ENCODE measurements at places on chromosomes 2 and 18.

DNA sequence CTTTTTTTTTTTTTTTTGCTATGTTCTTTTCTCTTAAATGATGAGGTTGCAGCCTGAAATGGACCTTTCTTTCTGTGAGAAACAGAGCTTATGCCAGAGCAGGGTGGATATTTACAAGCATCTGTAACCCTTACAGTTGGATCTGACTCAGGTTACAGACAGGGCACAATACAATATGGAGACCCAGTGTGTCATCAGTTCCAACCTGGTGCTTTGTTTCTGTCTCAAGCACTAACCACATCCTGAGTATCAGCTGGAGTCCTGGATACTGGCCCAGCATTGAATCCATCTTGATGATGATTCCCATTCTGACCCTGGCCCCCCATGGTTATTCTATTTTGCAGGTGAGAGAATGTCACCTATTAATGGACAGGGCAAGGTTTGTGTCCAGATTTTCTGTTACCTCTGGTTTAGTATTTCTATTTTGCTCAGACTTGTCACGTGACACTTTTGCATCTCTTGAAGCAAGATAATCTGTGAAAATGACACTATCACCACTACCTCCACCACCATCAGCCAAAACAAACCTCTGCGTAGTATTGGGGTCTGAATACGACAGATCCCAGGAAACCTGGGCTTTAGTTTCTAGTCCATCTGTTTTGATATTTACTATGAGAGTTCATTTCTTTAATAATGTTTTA lies 174.0 kb downstream of the CCDC85A start:
- no peak for DNase-seq

DNA sequence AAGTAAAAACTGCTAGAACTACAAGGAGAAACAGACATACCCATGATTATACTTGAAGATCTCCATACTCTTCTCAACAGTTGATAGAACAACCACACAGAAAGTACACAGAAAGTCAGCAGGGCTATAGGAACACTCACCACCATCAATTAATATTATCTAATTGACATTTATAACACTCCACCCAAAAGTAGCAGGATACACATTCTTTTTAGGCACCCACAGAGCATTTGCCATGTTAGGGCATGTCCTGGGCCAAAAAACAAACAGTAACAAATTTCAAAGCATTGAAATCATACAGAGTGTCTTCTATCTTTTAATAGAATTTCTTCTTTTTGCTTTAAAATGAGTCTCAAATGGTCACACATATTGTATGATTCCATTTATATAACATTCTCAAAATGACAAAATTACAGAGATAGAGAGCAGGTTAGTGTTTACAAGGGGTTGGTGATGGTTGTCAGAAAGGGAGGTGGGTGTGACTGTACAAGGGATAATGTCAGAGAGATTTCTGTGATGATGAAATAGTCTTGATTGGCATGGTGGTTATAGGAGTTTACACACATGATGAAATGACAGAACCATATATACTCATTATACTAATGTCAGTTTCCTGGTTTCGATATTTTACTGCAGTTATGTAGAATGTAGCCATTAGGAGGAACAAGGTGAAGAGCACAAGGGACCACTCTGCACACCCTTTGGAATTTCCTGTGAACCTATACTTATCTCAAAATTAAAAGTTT lies 82.8 kb downstream of the NCK2 start:
- DNase-seq, result no peak

DNA sequence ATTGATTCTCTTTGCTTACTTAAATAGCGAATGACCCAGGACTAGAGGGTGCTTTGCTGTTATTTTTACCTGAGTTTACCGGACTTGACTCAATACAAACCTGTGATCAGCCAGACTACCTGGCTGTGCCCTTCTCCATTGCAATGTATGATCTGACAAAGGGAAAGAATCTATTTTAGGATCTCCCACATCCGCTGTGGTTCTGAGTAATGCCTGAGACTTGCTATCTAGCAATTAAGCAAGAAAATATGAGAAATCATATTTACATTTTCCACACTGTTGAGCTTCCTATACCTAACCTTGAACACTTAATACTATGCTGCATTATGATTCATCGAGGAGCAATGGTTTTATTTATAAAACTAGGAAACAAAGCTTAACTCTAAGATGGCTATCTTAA lies 215.2 kb downstream of the RAD51AP2 start:
- no peak for DNase-seq

DNA sequence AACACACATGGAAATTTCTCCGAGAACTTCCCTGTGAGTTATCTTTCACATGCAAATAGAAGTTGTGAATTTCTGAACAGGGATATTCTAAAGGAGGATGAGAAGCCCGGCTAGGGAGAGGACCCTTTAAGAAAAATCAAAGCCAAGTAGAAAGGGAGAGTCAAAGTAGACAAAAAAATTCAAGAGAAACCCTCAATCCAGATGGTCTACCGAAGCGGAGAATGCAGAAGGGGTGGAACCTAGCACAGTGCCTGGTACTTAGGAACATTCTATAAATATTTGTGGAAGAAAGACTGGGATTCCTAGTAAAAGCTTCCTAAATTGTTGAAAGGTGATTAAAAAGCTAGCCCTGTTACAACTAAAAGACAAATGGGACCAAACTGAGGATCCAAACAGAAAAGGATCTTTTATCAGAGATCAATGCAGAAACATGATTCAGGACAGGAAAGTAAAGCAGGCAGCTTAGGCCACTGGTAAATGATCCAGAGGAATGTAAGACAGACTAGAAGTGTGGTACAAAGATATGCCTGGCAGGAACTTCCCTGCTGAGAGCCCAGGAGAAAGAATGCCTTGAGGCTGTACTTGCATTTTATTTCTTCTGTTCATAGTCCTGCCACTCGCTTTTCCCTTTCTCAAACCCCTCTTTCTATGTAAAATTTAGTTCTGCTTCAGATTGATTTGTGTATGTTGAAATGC lies 19.5 kb upstream of the GLS start:
- no peak for DNase-seq

DNA sequence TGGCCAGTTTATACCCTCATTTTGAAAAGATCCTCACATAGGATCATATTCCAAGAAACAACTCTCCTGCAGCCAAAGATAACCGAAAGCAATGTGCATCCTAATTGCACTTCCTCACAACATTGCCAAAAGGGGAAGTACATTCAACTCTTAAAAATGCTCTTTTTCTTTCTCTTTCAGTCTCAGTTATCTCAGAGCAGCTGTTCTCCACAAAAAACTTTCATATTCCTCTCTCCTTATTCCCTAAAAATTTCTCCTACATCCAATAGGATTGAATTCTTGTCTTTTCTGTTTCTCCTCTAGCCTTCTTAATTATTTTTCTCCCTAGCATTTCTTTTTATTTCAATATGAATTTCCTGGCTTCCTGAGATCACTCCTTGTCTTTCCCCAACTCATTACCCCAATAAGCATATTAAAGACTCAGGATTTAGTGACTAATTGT lies 7.4 kb upstream of the VRK2 start:
- DNase-seq, result no peak

GRCh38 chr2:171485116-171485515 lies 37.2 kb upstream of the CYBRD1 start:
- no peak for DNase-seq

DNA sequence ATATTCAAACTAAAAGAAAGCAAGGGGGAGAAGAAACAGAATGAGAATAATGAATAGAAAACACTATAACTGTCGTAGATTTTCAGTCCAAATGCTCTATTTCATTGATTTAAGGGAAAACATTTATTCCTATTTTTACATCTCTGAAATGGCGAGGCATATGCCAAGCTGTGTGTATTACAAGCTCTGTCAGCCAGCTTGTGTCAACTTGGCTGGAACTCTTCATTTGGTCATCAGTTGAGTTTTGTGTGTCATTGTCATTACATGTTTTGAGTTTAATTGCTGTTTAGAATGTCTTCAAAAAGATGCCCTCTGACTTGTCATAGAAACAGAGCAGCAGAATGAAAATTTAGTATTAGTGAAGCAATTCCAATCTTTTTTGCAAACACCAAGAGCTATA lies 8.1 kb upstream of the IL37 start:
- no peak for DNase-seq

GRCh38 chr18:27546991-27547390 lies 361.9 kb upstream of the CHST9 start:
- DNase-seq, result no peak

- DNase-seq, result no peak
Measured at GRCh38 chr2:104312684-104313083, 541.2 kb upstream of the POU3F3 start.

- no peak for DNase-seq
Measured at GRCh38 chr2:12170121-12170520, 423.7 kb downstream of the LPIN1 start.

- no peak for DNase-seq
Measured at GRCh38 chr18:53887447-53887846, 337.0 kb downstream of the MBD2 start.

DNA sequence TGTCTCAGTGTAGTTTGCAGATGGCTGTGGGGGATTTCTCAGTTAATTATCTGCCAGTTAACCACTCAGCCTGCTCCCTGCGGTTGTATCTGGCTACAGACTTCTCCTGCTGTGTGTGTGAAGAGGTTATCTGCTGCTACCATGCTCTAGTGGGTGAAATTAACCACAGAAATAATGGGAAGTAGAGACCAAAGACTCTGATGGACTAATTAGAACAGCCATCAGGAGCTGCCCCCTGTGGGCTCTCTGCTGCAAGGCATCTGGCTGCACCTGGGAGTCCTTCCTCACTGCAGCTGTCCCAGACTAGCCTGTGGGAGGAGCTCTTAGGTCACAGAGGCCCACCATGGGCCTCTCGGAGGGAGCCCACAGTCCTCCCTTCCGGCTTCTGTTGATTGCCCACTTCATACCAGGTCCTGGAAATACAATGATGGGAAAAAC lies 66.6 kb downstream of the CTIF start:
- no peak for DNase-seq

GRCh38 chr2:52402128-52402527 lies 1365.5 kb upstream of the CHAC2 start:
- DNase-seq, result no peak

GRCh38 chr2:239945751-239946561 lies 79.2 kb downstream of the NDUFA10 start:
- no peak for DNase-seq

DNA sequence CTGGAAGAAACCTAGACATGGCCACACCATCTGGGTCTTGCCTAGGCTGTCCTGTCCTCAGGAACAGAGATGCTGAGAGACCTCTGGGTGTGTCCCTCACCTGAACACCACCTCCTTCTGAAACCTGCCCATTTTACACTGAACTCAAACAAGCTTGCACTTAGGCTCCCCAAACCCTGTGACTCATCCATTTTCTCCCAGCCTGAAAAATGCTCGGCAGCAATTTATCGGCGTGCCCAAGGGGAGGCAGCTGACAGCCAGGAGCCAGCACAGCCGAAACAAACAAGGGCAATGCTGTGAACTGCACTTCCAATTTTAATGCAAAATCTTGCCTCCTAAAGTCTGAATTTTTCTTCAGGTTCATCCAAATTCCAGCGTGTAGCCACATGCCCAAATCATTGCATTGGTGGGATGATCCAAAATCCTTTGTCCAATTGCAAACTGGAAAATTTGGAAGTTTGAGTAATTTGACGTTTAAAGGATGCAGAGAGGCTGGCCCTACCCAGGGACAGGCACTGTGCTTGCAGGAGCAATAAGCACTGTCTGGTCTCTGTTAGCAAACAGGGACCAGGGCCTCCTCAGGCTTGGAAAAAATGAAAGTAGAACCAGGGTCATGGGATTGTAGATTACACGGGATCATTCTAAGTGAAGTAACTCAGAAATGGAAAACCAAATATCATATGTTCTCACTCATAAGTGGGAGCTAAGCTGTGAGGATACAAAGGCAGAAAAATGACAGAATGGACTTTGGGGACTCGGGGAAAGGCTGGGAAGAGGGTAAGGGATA lies 67.7 kb downstream of the GALNT14 start:
- no peak for DNase-seq

GRCh38 chr2:187912950-187913349 lies 358.7 kb upstream of the TFPI start:
- no peak for DNase-seq

DNA sequence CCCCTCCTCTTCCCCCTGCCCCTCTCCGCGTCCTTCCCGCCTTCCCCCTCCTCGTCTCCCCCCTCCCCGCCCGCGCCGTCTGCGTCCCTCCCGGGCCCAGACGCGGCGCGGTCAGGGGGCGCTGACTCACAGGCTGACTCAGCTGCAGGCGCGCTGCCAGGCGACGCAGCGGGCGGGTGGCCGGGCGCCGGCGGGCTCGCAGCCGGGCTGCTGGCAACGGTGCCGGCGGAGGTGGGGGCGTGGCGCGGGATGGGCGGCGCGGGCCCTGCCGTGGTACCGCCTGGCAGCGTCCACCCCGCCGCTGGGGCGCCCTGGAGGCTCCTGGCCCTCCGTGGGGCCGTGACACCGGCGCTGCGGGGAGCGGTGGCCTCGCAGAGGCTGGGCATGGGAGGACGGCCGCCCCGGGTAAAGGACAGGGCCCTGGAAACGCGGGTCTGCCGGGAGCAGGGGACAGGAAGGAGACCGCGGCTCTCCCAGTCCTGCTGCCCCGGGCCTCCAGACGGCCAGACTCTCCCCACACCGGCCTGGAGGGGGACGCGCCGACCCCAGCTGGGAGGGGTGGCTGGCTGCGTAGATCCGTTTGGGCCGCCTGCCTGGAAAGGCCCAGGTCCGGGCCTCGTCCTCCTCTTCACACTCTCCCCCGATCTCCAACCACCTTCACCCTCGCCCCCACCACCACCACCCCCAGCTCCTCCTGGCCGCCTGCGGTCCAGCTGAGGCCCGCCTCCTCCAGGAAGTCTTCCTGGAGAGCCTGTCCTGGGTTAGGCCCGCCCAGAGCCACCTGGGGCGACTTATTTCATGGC lies 10.0 kb upstream of the PROC start:
- DNase-seq, result peak; percentile 87

GRCh38 chr2:37421686-37422085 lies 77.3 kb downstream of the QPCT start:
- no peak for DNase-seq

GRCh38 chr2:46181789-46182530 lies 115.2 kb upstream of the EPAS1 start:
- DNase-seq, result no peak

DNA sequence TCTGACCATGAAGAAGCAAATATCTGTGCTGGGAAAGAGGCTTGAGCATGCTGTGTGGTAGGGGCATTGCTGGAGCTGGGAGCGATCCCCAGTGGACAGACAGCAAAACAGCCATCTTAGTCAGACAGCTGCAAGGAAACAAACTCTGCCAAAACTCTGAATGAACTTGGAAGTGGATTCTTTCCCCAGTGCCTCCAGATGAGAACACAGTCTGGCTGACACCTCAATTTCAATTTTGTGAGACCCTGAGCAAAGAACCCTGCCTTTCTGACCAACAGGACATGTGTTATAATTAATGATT lies 23.2 kb upstream of the FAP start:
- no peak for DNase-seq

DNA sequence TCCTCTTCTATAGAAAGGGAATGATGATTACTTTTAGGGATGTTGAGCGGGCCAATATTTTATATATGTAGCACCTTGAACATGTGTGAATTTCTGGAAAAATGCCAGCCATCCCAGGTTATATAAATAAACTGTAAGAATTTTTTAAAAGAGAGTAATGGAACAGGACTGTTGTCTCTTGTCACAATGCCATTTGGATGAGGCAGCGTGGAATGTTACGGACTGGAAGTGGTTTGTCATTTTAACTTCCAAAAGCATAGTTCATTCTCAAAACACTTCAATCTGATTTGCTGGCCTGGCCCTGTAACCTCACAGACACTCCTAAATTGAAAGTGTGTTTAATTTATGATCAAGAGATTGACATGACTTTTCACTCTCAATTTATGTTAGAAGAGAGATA lies 70.8 kb downstream of the TPGS2 start:
- DNase-seq, result no peak

All from stimulated activated CD8-positive, alpha-beta memory T cell treated with anti-CD3 and anti-CD28 coated beads, Interleukin-4, amount 100 ng/mL, for 24 hours (primary cell).